ENCODE measurements at places on chromosomes 11 and 22. TPM values are rescaled to one million over a fixed set of nuclear protein-coding genes. Genes with fewer than 3 reads are reported as not detected.

The FAM168A gene
- 28.2 TPM for total RNA-seq

The FADS1 gene
- total RNA-seq = 51.9 TPM

The DERL3 gene
- total RNA-seq = 6.7 TPM

The ZP1 gene
- total RNA-seq = not detected

The CATSPER1 gene
- total RNA-seq = 2.6 TPM

The KIF18A gene
- total RNA-seq = 5.0 TPM

The RAB6A gene
- total RNA-seq = 150 TPM

The OR51B4 gene
- total RNA-seq = not detected

The MEI1 gene
- total RNA-seq = 7.9 TPM

The LMO2 gene
- total RNA-seq = 42.0 TPM

The POTEH gene
- not detected for total RNA-seq

The DGCR6L gene
- 35.5 TPM for total RNA-seq

The PACS1 gene
- total RNA-seq = 54.7 TPM

The TEX54 gene
- total RNA-seq = not detected

The KCNJ11 gene
- total RNA-seq = 1.8 TPM

The EMID1 gene
- 17.7 TPM for total RNA-seq

The OR10G4 gene
- not detected for total RNA-seq

The A4GALT gene
- 11.2 TPM for total RNA-seq

The KDM2A gene
- 85.4 TPM for total RNA-seq

The ACAT1 gene
- total RNA-seq = 69.0 TPM

The CYP2D6 gene
- 0.96 TPM for total RNA-seq

The OR5A2 gene
- total RNA-seq = not detected
